ENCODE measurements at places on chromosomes 3 and 15.

DNA sequence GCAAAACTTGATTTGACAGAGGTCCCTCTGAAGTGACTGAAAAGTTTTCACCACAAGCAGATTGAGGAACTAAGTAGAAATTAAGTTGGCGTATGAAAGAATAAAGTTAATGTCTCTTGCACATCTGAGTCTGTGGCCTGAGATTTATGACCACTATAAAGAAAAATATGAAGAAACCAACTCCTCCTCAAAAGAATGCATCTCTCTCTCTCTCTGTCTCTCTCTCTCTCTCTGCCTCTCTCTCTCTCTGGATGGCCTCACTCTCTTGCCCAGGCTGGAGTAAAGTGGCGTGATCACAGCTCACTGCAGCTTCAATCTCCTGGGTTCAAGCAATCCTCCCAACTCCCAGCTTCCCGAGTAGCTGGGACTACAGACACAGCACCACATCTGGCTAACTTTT lies 55.2 kb downstream of the RPL22L1 start:
- DNase-seq = no peak

- no peak for DNase-seq
These were observed 87.0 kb downstream of the KLHL25 start for GRCh38 chr15:85707519-85708338.

DNA sequence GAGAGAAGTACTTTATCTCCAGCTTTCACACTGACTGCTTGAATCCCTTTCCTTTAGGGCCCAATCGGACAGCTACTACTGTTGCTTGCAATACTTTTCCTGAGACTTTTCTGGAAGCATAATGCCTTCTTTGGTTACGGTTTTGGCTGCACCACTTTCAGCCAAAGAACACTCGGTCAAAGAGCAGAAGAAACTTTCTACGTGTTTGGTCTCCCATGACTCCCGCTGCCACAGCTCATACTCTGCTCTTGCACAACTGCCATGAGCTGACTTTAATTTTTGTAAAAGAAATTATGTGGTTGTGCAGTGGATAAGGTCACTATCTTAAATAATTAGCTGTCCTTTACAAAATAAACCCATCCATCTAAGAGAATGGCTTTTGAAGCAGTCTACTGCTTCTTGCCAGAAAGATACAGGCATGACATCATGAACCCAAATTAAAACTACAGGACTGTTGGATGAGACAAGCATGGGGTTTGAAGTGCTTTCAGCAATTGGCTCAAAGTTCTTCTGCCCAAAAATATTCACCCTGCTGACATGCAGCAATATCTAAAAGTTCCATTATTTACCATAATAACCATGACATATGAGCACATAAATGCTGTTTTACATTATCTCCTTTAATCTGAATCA lies 42.0 kb downstream of the PROS1 start:
- DNase-seq = no peak

GRCh38 chr3:56792193-56792592 lies 9.6 kb downstream of the ARHGEF3 start:
- DNase-seq = no peak

- DNase-seq = no peak
These were observed 21.6 kb downstream of the FANCD2 start for GRCh38 chr3:10047876-10048275.

DNA sequence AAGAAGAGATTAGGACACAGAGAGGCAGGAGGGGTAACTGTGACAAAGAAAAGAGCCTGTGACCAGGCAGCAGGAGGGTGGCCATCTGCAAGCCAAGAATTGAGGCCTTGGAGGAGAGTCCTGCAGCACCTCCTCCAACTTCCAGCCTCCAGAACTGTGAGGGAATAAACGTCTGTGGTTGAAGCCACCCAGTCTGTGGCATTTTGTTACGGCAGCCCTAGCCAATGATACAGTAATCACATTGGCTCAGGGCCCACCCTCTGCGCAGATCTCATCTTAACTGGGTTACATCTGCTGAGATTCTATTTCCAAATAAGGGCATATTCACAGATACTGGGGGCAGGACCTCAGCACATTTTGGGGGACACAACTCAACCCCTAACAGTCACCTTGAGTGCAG lies 11.3 kb downstream of the SELENOS start:
- no peak for DNase-seq

- no peak for DNase-seq
These were observed 23.1 kb downstream of the DAPK2 start for GRCh38 chr15:64023220-64023619.

DNA sequence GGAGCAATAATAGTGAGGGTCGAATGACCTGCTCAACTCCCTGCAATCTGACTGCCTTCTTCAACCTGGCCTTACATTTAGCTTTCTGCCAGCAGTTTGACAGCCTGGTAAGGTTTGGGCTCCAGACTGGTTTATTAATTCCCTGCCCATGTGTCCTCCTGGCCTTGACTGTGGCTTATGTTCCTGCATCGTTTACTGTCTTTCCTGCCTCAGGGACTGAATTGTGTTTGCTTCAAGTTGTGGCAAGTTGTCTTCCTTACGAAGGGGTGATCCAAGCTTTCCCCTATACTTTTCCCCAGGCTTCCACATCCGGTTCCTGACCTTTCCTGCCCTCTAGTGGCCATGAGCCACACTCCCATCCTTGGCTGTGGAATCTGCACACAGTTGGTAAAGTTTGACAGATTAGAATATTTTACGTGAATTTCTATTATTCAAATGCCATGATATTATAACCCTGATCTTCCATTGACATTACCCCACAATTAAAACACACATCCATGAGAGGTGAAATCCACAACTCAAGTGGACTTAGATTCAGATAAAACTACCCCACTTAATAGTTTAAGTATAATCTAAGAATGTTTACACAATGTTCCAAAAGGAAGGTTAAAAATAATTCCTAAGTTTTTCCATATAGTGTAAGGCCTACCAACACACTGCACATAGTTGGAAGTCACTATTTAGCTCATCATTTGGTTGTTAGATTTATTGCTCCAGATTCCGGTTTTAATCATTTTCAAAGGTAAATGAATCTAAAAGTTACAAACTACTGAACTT lies 95.7 kb downstream of the NEDD4 start:
- peak; percentile 64 for DNase-seq

GRCh38 chr15:73028831-73029451 lies 23.3 kb upstream of the NEO1 start:
- DNase-seq = no peak

GRCh38 chr3:18046131-18046915 lies 303.9 kb upstream of the TBC1D5 start:
- no peak for DNase-seq

GRCh38 chr15:65286069-65286703 lies 497 bp downstream of the PARP16 start:
- DNase-seq = peak; percentile 66

GRCh38 chr15:21267671-21268395 lies 172.5 kb downstream of the POTEB3 start:
- no peak for DNase-seq

DNA sequence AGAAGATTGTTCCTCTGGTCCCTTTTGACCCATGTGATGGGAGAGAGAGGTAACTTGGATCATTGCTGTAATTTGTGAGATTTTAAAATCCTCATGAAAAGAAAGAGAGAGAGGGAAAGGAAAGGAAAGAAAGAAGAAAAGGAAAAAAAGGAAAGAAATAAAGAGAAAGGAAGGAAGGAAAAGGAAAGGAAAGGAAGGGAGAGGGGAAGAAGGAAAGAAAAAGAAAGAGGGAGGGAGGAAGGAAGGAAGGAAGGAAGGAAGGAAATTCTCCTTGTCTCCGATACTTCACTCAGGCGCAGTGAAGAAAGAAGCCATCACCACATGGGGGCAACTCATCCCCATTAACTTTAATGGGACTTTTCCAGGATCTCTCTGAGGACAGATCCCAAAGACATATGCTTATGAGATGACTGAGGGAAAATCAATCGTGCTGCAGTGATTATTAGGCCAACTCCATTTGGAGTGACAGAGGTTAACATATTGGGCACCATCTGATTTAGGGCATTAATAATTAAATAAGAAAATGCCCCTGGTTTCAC lies 123.0 kb downstream of the MEGF11 start:
- no peak for DNase-seq

GRCh38 chr15:74541494-74542165 lies 610 bp downstream of the ARID3B start:
- DNase-seq = no peak

DNA sequence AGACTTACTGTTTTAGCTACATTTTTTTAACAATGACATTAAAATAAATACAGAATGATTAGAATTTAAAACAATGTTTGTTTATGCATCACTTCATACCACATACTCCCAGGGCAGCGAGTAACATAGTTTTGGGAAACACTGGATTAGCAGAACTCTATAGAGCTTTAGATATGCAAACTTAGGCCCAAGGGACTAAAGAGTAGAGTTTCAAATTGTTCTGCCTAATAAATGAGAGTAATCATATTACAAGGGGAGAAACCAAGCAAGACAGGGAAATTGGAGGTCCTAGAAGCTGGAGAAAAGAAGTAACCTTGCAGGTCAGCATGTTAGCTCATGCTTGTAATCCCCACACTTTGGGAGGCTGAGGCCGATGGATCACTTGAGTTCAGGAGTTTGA lies 3.6 kb upstream of the DAZL start:
- DNase-seq = no peak

GRCh38 chr3:108153451-108153981 lies 62.7 kb upstream of the CD47 start:
- peak; percentile 46 for DNase-seq

GRCh38 chr3:69058180-69058946 lies 6.2 kb upstream of the TMF1 start:
- DNase-seq = no peak

DNA sequence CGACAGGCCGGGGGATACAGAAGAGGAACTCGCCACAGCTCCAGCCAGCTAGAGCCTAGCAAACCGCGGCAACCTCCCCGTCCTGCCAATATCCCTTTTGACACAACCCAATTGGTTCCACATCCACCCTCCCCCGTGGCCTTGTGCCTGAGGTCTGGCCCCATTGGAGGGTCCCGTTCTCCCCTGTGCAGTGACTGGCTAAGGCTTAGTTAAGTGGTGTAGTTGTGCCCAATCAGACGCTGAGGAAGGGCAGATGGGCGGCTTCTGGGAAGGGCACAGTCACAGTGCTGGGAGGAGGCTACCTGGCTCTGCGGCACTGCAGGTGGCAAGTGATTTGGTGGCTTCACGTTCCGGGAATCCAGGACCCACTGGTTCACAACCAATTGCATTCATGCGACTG lies 78.6 kb downstream of the SNRK start:
- no peak for DNase-seq

DNA sequence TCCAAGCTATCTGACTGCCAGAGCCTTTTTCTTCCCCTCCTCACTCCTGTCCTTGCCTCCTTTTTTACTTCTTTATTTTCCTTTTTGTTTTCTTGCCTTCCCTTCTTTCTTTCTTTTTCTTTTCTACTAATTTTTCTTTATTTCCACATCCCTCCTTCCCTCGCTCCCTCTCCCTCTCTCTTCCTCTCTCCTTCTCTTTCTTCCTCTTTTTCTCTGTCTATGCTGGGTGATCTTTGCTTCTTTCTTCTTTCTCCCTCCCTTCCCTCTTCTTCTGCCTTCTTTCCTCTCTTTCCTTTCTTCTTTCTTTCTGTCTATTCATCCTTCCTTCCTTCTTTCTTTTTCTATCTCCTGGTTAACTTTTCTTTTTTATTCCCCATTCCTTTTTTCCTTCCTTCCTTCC lies 564.8 kb downstream of the NSUN3 start:
- DNase-seq = no peak

DNA sequence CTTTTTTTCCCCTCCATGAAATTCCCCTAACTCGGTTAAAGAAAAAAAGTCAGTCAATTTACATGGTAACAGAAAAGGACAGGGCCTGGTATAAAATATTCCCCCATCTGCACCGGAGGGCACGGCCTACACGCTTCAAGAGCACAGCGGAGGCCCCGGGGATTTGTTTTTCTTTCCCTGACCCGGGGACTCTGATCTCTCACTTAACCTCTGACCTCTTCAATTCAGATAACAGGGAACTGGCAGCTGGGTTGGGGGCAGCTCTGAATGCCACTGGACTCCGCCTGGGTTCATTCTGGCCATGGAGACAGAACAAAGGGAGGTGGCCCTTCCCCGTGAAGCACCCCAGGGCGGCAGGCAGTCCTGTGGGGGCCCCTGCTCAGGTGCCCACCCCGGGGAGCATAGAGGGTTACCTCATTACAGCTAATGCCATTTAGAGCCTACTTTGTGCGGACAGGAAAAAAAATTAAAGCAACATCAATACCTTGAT lies 257.5 kb downstream of the SHQ1 start:
- no peak for DNase-seq
